ENCODE measurements at places on chromosomes 1 and 21. TPM values are rescaled to one million over a fixed set of nuclear protein-coding genes. Genes with fewer than 3 reads are reported as not detected.

DNA sequence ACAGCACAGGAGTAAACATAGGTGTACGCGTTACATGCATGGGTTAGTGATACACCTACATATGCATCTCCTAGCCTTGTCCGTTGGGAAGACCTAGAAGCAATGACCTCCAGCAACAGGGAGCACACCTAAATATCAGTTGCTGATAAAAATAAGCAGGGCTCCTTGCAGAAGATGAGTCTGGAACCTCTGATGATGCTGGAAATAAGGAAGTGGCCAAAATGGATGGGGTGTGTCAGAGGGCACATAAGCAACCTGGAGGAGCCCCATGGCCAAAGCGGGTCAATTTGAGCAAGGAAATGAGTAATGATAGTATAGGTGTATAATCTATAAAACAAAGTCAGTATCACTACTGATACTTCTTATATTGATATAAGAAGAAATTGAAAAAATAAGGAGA lies 13.7 kb downstream of the ADARB1 start:
- DNase-seq, result no peak

TTC22 gene
- 0.10 TPM for total RNA-seq

GRCh38 chr1:159229260-159229885 lies 24.7 kb downstream of the ACKR1 start:
- no peak for DNase-seq

- no peak for DNase-seq
Measured at GRCh38 chr21:39041816-39042215, 141.4 kb downstream of the PSMG1 start.

AGT gene
- 0.87 TPM for total RNA-seq

C1orf210 gene
- total RNA-seq, result not detected

DNA sequence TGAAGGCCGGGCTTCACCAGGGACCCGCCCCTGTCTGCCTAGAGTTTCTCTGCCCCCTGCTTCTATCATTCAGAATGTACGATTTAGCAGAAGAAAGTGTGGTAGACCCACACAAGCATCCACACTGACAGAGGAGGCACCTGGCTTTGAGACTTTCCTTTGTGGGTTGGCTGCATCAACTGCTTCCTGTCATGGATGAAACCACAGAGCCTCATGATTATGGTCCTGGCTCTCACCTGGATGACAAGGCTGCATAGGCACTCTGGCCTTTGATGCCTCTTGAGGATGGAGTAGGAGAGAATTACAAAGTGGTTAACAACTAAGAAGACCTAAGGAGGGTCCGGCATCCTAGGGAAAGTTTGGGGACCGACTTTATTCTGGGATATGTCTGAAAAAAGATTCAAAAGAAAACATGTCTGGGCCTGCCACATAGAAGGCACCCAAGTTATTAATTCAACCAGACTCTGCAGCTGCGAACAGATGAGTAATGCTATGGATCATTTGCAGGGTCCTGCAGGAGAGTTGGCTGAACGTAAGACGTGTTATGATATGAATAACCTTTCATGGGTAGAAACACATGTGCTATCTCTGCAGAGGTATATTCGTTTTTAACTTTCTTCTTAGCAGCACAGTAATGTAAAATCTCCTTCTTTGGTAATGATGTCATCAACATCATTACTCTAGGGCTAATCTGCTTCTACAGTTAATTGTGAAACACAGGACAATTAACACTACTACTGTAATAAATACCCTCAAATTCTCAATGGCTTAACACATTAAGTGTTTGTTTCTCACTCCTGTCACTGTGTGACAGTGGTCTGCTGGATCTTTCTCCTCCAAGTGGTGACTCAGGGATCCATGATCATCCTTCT lies 136.2 kb downstream of the SLC35F3 start:
- DNase-seq, result no peak

GRCh38 chr1:238254935-238255334 lies 364.2 kb upstream of the ZP4 start:
- no peak for DNase-seq

CYP4Z1 gene
- not detected for total RNA-seq

PLA2G2F gene
- not detected for total RNA-seq

FCRLA gene
- total RNA-seq, result 0.15 TPM

DNA sequence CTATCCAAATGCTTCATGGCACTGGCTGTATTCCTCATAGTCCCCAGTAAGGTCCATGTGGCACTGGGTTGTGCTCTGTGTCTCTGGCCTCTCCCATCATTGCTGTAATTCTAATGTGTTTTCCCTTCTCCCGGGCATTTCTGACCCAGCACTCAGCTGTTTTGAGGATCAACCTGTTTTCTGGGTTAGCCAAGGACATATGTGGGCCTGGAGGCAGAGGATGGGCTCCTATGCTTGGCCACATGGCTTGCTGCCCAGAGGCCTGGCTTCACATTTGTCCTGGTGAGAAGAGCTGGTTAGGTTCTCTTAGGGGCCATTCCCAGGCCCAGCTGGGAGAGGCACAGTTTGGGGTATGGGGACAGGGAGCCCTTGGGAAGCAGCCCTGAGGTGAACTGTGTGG lies 103.1 kb downstream of the FAM78B start:
- no peak for DNase-seq

TTC24 gene
- not detected for total RNA-seq

RGS4 gene
- 0.26 TPM for total RNA-seq

GRCh38 chr1:25028587-25028906 lies 98.5 kb upstream of the RUNX3 start:
- DNase-seq, result no peak

- no peak for DNase-seq
Measured at GRCh38 chr1:169521226-169521625, 35.5 kb upstream of the SLC19A2 start.

DNA sequence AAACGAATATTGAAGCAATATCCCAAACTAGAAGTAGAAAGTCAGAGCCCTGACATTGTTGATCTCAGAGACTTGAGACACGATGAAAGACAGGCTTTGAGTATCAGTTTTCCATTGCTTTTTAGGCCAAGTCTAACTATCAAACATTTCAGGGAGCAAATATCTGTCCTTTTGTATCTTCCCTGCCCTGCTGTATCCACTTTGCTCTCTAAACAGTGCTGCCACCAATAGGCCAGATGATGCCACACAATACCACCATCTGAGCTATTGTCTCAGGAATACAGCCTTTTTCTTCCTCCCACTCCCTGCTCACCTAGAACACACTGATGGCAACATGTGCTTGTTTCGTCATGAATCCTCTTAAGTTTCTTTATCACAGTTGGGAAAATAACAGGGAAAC lies 62.6 kb upstream of the SPAG17 start:
- no peak for DNase-seq

TCEANC2 gene
- total RNA-seq, result 5.1 TPM

GFI1 gene
- total RNA-seq, result 0.49 TPM

SAMD13 gene
- total RNA-seq, result 2.2 TPM

INAVA gene
- total RNA-seq, result 3.6 TPM

OR14A16 gene
- not detected for total RNA-seq

- DNase-seq, result no peak
Measured at GRCh38 chr1:95236784-95237575, 3.0 kb downstream of the RWDD3 start.

- DNase-seq, result no peak
Measured at GRCh38 chr21:44283948-44284347, 1.7 kb upstream of the AIRE start.

GRCh38 chr1:169699707-169700106 lies 11.7 kb downstream of the SELL start:
- DNase-seq, result no peak

- no peak for DNase-seq
Measured at GRCh38 chr1:198873696-198874230, 234.9 kb downstream of the PTPRC start.

GRCh38 chr1:30704271-30704670 lies 19.1 kb downstream of the MATN1 start:
- DNase-seq, result no peak

ICOSLG gene
- total RNA-seq, result 5.5 TPM

DNA sequence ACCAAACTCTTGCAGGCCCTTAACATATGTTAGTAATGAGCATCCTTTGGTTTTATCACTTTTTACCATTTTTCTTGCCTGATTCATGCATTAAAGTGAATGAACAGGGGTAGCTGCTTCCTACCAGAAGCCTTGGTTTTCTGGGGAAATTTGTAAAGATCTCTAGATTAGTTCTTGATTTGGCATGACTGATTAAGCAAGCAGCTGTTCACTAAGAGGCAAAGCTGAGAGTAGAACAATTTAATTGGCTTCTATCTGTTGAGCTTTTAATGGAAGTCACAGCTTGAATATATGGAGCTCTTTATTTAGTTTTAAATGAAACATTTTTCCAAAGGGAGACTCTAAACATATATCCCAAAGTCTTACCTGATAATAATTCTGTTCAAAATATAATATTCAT lies 23.6 kb downstream of the TLCD4 start:
- no peak for DNase-seq

DNA sequence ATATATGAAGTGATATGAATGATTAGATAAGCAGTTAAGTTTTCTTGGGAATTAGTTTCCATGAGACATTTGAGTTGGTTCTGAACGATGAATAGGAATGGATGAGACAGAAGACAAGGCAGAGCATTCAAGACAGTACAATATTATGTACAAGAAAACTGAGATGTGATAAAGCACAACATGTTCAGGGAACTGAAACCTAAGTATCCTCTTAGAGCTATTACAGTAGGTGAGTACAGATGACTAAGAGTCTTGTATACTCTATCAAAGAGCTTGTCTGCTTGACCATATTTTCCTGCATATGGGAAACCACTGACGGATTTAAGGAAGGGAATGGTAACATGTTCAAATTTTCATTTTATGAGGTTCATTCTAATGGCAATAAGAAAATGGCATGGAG lies 61.6 kb downstream of the NME7 start:
- DNase-seq, result no peak
